Stimulated activated CD4-positive, alpha-beta T cell treated with anti-CD3 and anti-CD28 coated beads, Interleukin-1b, Interleukin-23, amount 100 ng/mL, for 1 hour (primary cell): ENCODE measurements at places on chromosomes 3 and 15.

DNA sequence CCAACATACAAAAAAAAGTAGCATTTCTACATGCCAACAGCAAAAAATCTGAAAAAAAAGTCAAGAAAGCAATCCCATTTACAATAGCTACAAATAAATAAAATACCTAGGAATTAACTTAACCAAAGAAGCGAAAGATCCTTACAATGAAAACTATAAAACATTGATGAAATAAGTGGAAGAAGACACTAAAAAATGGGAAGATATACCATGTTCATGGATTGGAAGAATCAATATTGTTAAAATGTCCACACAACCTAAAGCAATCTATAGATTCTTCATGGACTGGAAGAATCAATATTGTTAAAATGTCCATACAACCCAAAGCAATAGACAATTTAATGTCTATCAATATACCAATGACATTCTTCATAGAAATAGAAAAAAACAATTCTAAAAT lies 21.0 kb downstream of the PEAK1 start:
- no peak for DNase-seq

GRCh38 chr3:98730338-98730737 lies 32.8 kb upstream of the ST3GAL6 start:
- DNase-seq: no peak

DNA sequence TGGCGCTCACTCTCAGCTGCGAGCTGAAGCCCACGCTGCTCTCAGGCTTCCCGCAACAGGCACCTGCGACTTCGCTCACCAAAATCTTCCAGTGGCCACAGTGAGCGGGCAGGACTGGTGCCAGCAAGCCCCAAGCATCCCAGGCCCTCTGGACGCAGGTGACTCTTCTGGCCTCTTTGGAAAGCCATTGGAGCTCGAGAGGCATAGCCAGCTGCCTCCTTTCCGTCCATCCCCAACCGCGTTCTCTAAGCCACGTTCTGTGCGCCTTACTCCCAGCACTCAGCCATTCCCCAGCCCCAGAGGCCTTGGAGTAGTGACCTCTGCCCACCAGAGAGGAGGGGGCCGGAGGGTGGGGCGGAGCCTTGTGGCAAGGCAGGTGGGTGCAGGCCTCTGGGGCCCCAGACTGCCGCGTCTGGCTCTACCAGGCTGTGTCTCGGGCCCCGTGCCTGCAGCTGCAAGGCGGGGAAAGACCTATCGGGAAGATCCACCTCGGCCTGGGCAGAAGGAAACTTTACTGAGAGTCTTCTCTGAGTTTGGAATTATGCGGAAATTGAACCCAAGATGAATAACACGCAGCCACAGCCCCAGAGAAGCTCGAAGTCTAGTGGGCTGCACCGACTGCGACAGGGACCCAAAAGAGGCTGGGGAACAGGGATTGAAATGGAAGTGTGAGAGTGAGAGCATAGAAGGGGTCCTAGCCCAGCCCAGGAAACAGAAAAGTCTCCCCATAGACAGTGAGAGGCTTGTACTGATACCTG lies 3.6 kb upstream of the SOX14 start:
- DNase-seq: no peak

GRCh38 chr3:57281715-57282114 lies 10.8 kb downstream of the ASB14 start:
- no peak for DNase-seq

DNA sequence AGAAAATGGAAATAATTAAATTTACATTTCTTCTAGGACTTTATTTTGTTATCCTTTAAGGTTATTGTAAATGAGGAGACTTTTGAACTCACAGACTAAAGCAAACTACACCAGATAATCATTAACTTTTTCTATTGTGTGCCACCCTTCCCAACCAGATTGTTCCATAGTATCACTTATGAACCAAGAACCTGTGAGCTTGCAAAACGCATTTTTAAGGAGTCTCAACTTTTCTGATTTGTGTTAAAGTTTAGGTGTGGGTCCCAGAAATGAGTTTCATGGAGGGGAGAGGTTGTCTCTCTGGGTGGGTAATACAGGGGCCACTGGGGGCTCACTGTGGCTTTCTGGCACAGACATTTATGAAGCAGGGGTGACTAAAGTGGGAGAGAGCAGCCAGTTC lies 75.7 kb downstream of the IGF1R start:
- no peak for DNase-seq

GRCh38 chr3:61665987-61666386 lies 104.6 kb downstream of the PTPRG start:
- DNase-seq: no peak

DNA sequence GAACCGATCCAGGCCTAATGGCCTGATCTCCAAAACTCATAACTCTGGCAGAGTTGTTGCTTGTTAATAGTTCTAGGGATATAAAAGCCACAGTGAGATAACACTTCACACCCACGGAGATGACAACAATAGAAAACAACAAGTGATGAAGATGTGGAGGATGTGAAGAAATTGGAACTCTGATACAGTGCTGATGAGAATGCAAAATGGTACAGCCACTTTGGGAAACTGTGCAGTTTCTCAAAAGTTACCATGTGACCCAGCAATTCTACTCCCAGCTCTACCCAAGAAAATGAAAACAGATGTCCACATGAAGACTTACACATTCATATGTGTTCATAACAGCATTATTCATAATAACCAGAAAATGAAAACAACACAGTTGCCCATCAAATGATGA lies 3.8 kb downstream of the CMTM7 start:
- DNase-seq: no peak

DNA sequence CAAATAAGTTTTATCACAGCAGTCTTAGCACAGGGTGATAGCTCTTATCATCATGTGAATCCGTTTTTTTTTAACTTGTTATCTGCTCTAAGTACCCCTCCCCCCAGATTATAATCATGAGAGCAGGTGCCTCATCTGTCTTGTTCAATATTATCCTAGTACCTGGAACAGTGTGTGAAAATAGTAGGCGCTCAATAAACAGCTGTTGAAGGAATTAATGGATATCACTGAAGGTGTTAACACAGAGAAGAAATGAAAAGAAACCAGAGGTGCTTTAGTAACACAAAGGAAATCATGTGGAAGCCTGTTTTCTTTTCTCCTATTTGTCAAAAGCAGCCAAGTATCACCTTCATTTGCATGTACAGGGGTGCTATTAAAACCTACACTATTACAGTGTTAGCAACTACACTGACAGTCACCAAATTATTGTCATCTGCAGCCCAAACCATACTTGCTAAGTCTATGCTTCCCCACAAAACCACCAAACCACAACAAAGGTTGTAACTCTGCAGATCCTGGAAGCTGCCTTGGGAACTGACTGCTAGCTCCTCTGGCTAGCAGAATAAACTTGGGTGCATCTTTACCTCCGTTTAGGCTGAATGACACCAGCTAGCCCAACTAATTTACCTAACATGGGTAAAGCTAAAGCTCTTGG lies 2.9 kb downstream of the XPC start:
- no peak for DNase-seq

DNA sequence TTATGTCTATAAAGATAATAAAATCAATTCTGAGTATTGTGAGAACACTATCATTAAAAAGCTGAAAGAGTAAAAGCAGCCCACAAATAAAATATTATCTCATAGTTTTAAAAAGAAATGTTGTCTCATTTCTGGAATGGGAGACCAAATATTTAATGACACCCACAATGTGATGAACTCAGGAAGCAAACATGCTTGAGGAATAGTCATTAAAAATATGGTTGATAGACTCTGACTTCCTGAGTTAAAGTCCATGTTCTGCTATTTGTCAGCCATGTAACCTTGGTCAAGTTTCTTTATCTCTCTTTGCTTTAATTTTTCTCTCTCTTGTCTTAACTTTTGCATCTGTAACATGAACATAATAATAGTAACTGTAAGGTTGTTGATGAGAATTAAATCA lies 35.5 kb upstream of the CHMP2B start:
- DNase-seq: no peak

DNA sequence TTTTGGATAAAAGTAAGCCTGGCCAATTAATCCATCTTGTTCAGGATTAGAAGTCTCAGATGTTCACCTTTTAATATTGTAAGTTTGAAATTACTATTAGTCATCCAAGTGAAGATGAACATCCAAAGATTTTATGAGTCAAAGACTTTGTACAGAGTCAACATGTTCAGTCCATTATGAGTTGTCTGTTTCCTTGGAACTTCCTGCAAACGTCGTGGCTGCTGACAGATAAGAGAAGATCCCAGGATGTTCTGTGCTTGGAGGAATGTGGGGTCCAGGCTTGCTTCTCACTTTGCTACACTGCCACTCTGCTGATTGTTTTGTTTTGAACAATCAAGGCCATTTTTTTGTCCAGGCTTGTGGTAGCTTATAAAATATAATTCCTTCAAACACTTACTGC lies 74.3 kb upstream of the SLCO2A1 start:
- DNase-seq: no peak

- no peak for DNase-seq
Observed at GRCh38 chr3:24474862-24475261, 19.8 kb downstream of the THRB start.

GRCh38 chr3:64539451-64540196 lies 148.2 kb downstream of the ADAMTS9 start:
- no peak for DNase-seq

DNA sequence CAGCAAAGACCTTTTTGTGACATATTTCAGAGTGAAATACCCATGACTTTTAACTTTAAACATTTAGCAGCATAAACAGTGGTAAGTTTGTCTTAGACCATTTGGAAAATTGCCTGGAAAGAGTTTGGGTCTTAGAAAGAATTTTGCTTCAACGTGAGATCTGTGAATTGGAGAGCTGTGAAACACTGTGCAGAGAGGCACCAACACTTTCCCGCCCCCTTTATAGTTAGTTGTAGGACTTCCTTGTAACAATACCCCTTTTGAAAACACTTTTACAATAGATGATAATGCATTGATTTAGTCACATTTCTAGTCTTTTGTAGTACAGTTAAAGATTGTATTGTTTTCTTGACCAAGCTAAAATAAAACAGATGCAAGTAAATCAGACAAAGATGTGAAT lies 43.5 kb upstream of the MBNL1 start:
- no peak for DNase-seq

GRCh38 chr3:125006291-125006731 lies 49.5 kb downstream of the HEG1 start:
- no peak for DNase-seq

DNA sequence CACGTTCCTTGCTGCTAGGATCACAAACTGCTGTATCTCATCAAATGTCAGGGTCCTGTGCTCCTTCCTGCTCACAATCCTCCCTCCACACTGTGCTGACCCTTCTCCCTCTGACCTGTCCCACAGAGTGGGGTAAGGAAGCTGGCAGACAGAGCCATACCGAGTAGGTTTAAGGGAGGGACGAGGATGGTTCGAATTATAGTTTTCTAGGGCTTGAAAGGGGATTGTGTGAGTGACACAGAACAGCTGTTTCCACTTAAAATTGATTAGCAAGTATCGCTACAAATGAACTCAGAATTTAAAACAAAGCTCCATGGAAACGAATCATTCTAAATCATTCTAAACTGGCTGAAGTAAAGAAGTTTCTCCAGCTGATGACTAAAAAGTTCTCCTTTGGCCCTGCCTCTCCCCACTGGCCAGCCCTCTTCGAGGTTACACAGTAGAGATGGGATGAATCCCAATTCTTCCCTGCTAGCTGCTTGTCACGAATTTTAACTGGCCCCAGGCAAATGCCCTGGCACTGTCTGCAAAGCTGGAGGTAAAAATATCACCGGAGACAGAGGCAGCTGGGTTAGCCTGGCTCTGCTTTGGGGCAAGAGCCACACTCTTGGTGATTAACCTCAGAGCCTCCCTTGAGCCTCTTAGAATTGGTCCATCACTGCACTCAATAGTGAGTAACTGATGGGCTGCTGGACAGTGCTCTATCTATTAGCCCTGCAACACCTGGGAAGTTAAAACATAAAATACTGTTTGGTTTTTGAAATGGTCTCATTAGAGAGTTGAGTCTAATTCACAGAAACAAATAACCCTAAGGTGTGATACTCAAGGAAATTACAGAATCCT lies 194.9 kb downstream of the CHST2 start:
- DNase-seq: no peak

GRCh38 chr15:77983708-77984445 lies 93.6 kb downstream of the TBC1D2B start:
- no peak for DNase-seq

GRCh38 chr3:141452045-141452444 lies 34.8 kb upstream of the RASA2 start:
- no peak for DNase-seq

- DNase-seq: no peak
Observed at GRCh38 chr15:66043264-66043663, 174.0 kb downstream of the RAB11A start.

- no peak for DNase-seq
Observed at GRCh38 chr3:191391861-191392808, 61.8 kb upstream of the UTS2B start.

GRCh38 chr3:47890828-47891612 lies 88.1 kb downstream of the DHX30 start:
- no peak for DNase-seq

DNA sequence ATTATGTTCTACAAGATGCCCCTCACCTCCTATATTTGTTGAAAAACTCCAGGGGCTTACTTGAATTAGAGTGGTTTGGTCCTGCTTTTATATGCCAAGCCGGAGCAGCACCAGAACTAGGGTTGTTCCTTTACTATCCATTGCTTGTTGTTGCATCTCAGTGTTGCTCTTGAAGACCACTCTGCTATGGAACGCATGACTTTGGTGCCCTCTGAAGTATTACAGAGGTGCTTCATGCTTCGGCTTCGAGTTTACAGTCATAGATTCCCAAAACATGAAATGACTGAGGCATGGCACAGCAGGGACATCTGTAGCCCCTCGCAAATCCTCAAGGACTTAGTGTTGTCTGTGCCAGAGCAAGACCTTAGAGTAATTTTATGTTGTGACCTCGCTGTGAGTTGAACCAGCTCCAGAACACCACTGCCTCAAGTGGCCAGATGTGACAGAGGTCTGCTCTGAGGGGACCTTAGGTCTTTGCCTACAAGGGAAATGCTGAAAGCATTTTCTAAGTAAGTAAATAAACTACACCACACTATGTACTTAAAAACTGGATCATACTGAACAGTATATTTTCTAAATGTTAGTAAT lies 67.2 kb upstream of the SIAH2 start:
- no peak for DNase-seq

DNA sequence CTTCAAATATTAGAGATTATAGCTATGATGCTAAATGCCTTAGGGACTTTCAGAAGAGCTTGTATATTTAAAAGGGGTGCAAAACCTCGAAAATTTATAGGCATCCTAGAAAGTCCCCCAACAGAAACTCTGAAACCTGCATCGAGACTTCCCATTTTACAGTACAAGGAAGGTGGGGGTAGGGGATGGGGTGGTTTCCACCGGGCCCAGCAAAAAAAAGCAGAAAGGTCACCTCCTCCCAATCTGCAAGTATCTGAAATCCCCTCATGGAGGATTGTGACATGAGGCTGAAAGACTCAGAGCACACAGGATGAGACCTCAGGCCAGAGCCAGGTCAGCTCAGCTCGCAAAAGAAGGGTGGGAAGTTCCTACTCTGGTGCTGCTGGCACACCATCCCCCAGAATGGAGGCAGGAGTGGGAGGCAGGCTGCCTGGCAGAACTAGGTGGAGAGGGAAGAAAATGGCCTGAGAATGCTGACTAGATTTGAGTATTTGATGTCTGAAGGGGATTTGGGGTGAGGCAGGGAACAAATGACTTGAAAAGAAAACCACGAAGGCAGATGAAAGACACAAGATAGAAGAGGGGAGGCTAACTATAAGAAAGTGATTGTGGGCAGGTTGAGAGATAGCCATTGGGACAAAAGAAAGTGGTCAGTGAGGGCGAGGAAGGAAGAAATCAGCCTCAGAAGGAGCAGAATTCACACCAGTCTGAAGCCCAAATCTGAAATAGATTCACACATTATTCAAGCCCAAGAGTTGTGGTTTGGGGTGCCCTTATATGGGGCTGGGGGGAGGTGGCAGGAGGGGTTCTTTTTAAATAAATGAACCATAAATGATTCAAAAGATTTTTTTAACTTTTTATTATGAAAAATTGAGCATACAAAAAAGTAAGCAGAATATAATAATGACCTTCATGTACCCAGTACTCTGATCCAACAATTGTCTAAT lies 22.5 kb upstream of the TSC22D2 start:
- DNase-seq: no peak
